GM04503 (cell line): ENCODE measurements at places on chromosomes 2 and 18.

DNA sequence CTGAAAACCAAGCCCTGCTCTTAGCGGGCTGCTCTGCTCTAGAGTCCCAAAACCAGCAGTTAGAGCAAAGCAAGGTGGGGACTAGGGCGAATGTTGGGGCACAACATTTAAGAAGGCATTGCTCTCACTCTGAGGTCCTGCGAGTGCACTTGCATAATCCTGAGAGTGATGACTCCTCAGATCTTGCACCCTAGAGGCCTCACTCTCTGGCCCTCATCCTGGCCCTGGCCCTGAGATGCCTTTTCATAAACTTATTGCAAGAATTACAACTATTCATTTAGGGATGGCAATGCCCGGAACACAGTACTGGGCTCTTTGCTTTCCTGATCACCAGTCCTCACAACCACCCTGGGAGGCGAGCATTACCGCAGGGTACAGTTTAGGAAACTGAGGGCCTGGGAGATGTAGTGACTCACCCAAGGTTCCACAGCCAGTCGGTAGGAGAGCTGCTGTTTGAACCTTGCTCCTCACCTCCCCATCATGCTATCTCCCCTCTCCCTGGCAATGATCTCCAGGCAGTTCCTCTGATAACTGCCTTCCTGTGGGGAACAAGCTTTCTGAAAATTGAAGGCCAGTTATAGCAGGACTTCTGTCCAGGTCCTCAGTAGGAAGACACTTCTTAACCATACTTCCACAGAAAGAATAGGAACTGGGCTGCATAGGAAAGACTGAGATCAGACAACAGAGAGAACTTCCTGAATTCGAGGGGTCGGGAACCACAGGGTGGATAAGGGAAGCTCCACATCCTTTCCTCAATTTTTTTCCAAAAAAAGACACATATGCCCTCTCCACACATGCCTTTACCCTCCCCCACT lies 91.3 kb downstream of the TNS1 start:
- DNase-seq = no peak

DNA sequence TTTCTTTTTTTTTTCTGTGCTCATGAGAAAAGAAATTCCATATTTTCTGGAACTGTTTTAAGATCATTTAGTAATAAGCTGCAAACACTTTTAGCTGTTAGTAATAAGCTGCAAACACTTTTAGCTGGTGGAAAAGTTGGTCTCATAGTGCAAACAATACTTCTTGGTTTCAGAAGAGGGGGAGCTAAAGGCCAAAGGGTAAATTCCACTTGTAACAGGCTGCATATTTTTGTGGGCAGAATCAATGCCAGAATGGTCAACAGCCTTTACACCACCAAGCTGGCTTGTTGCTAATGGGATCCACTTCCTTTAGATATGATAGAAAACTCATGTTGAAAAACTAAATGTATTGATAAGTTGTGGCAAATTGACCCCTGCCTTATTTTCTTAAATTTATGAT lies 356.8 kb downstream of the NR4A2 start:
- no peak for DNase-seq

DNA sequence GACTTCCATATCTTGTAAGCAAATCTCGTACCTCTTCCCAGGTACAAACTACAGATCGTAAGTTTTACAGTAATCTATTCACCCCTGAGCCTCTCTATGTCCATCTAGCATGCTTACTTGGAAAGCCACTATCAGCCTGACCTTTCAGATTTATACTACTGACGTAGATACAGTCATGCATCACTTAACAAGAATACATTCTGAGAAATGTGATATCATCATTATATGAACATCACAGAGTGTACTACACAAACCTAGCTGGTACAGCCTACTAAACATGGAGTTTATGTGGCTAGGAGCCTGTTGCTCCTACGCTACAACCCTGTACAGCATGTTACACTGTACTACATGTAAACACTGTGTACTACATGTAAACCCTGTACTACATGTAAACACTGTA lies 293.2 kb upstream of the ZNF804A start:
- DNase-seq = no peak

- DNase-seq = no peak
Measured at GRCh38 chr2:144515696-144516410, 4.1 kb downstream of the ZEB2 start.

GRCh38 chr18:38256366-38256765 lies 690.8 kb upstream of the CELF4 start:
- no peak for DNase-seq
